ENCODE measurements at places on chromosomes 12 and 14.

- no peak for DNase-seq
Measured at GRCh38 chr14:55105991-55106390, 23.1 kb upstream of the LGALS3 start.

DNA sequence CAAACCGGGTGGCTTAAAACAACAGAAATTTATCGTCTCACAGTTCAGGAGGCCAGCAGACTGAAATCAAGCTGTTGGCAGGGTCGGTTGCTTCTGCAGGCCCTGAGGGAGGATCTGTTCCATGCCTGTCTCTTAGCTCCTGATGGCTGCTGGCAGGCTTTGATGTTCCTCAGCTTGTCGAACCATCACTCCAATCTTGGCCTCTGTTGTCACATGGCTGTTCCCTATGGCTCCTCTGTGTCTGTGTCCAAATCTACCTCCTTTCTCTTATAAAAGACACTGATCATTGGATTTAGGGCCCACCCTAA lies 14.0 kb downstream of the NFATC4 start:
- no peak for DNase-seq

DNA sequence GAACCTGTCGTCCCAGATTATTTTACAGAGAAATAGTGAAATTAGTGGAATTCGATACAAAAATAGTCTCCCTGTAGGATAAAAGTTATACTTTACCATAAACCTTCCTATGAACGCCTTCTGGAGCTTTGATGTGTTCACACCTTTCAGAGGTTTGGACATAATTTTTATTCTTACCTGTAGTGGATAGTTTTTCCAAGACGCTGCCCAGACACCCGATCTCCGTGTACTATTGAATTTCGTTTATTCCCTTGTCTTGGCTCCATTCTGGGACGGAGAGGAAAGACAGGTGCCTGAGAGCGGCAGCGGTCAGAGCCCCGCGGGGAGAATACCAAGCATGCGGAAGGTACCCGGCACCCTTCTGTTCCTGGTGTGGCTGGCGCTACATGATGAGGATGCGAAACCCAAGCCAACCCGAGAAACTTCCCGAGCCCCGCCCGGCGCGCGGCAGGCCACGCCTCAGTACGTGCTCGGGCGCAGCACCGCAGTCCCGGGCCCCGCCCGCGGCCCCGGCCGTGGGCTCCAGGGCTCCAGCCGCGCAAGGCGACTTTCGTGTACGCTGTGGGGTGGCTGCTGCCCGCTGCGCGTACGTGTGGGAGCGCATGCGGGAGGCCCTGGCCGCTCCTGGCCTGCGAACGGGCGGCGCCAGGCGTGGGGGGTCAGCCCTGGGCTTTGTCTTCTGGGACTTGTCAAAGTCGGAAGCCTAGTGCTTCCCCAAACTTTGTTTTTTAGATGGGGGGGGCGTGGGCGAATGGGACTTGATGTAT lies 11.3 kb upstream of the SNAPC1 start:
- peak; percentile 32 for DNase-seq

DNA sequence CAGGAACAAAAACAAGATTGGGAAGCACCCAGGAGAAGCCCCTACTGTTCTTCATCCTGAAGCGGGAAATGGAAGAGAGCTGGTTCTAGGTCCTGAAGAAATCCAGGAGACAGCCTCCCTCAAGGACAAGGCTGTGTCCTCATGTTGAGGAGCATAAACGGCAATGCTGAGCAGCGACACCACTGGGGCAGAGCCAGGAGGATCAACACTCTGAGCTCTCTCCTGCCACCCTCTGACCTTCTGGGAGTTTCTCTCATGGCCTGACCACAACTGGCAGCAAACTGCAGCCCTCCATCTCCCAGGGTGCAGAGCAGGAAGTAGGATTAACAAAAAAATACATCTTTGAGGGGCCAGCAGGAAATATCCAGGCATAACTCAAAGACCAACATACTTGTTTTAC lies 1292.2 kb upstream of the TMEM132C start:
- no peak for DNase-seq

GRCh38 chr12:65867394-65867793 lies 43.1 kb downstream of the HMGA2 start:
- no peak for DNase-seq
